BJ (cell line): ENCODE measurements at places on chromosomes 2 and 18.
A peak's percentile ranks its signal among the peaks of the same experiment; 100 is the strongest.

DNA sequence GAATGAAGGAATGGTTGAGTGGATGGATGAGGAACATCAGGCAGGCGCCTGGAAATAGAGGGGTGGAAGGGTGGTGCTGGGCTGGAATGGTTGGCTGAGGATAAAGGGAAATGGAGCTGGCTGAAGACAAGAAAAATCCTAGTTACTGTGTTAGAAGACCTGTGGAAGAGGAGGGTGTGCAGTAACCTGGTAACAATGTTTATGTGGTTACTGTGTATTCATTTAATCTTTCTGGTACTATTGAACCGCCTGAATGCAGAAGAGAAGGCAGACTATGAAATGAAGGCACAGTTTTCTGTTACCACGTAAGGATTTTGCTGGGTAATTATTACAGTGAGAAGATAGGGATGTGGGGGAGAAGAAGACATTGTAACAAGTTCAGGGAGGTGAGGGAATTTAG lies 110.3 kb upstream of the MGAT5 start:
- no peak for DNase-seq

GRCh38 chr2:136208682-136209420 lies 90.9 kb upstream of the CXCR4 start:
- no peak for DNase-seq

- no peak for DNase-seq
These were observed 381.6 kb downstream of the DSEL start for GRCh38 chr18:67134911-67135310.

GRCh38 chr18:21453511-21453901 lies 147.0 kb downstream of the ESCO1 start:
- no peak for DNase-seq

GRCh38 chr2:4358837-4359236 lies 655.5 kb downstream of the DCDC2C start:
- no peak for DNase-seq

DNA sequence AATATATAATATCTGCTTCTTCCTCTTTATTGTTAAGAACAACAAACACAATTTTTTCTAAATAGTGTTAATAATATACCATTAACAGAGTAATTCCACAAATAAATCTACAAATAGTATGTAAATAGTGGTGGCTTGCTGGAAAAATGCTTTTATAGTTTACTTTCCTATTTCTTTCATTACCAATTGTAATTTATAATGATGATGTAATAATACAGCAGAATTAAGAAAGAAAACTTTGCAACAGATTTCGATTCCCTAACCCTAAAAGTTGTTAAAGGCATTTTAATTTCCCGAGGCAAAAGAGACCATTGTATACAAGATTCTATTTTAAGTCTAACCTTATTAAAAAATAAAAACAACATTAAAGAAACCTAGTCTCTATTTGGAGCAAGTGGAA lies 307.9 kb downstream of the CCDC178 start:
- DNase-seq: no peak

GRCh38 chr2:46735108-46735691 lies 180.4 kb downstream of the MCFD2 start:
- DNase-seq: no peak

GRCh38 chr2:110852541-110853263 lies 120.3 kb downstream of the ACOXL start:
- no peak for DNase-seq

DNA sequence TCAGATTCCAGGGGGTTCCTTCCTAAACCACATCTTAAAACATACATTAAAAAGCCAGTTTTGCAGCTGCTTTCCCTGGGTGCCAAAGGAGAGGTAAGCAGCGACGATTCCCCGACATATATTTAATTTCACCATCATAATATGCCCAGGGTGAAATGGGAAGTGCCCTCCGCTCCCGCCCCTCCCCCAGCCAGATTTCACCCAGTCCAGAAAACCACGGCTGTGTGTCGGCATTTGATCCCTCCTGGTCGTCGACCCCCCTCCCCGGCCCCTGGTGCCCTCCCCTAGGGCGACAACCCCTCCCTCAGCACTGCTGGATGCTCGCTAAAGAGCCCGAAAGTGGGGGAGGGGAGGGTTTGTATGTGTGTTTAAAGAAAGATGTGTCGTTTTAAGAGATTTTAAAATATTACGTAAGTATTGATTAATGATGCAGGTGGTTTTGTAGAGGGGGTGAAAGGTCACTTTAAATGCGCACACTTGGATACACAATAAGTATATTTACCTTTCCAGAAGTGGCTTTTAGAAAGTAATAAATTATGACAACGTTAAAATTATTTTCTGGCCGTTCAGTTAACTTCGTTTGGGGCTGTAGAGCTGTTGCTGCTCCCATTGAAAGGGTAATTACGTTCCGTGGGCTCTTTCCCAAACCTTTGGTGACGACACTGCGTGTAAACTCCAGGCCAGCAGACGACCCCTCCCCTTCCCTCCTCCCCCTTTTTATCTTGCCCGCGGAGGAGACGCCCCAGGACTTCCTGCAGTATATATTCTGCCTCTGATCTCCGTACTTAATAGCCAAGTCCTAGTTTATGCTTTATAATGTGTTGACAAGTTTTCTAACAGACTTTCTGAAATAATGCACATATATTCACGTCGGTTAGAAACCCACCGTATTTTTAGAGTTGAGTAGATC lies 3.4 kb upstream of the BCL11A start:
- no peak for DNase-seq

DNA sequence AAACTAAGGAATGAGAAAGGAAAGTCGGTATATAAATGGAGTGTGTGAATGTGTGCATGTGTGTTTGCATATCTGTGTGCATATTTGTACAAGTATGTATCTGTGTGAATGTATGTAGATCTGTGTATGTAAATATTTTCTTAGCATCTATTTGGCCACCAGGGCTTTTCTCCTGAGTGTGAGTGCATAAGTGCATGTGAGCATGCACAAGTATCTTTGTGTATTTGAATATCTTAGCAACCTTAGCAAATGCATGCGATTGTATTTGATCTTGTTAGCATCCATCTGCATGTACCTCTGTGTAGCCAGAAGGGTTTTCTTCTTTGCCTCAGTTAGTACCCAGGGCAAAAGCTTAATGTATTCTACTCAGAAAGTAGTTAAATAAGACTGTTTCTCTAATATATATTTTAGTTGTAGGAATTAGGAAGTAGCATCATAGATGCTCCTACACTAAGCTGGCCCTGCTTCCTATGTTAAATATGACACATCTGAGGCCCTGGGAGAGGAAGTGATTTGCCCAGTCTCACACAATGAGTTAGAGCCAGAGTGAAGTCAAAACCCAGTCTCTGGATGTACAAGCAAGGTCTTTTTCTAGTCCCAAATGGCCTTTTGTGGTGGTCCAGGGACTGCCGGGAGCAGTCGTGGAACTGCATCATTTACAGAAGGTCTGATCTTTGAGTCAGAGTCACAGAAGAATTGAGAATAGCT lies 9.2 kb downstream of the FKBP1B start:
- no peak for DNase-seq

DNA sequence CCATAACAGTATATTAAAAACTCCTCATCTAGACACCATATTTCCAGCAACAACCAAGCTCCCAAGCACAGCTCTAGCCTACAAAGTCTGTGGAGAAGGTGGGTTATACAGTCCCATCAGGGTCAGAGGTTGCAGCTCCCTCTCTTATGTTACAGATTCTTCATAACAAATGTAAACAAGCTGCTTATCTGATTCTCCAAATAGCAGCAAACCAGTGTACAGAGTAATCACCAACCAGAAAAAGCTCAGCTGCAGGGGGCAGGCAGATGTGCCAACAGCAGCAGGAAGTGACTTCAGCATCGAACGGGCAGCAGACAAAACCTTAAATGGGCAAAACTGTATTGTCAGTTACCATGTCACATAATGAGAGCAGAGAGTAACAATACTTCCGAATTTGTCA lies 52.9 kb upstream of the NABP1 start:
- DNase-seq: no peak

DNA sequence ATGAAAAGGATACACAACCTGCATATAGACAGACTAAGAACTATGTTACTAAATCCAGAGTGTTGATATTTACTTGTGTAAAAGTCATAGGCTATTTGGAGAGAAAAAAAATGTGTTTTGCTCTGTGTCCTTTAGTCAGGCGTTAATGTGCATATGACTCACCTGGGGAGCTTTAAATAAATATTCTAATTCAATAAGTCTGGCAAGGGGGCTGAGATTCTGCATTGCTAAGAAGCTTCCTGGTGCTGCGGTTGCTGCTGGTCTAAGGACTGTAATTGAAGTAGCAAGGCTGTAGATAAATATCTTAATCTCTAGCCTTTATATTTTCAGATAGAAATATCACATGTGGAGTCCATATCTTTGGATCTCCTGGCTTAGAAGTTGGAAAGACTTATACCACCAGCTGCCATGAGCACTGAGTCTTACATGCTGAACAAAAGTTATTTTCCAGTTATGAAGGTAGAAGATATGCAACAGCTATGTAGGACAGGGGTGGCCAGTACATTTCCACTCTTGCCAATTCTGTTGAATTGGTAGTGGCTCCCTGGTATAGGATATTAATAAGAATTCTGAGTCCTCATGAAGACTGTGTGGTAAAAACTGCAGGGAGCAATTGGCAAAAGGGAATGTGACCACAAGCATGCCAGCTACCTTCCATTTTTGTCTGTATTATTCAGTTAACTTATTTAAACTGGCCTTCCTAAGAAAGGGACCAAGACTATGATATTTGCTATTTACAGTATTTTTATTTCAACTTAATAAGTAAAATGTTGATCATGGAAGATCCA lies 4.8 kb downstream of the SPAG16 start:
- no peak for DNase-seq

DNA sequence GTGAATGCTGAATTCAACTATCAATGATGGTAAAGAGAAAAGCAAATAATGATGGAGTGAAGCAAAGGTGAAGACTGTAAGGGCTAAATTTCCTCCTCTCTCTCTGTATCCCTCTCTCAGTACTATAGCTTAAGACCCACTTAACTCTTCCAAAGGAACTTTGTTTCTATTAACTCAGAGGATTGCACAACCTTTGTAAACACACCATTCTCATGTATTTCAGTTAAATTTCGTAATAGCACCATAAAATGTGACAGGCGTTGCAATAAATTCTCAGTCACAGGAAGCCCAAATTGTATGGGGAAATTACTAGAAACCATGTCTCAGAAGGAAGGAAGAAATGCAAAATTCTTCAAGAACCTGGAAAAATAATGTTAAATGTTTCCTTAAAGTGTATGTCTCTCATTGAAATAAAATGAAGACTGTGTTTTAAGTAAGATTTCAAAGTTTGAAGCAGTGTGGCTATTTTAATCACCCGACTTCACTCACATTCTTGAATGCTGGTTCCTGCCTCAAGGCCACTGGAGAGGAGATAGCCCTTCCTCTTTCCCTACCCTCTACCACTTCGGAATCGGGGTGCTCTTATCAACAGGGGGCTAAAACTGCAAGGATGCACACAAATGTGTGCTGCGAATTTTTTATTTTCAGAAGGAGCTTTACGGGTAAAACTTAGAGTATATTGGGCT lies 112.1 kb downstream of the FTCDNL1 start:
- peak; percentile 53 for DNase-seq

DNA sequence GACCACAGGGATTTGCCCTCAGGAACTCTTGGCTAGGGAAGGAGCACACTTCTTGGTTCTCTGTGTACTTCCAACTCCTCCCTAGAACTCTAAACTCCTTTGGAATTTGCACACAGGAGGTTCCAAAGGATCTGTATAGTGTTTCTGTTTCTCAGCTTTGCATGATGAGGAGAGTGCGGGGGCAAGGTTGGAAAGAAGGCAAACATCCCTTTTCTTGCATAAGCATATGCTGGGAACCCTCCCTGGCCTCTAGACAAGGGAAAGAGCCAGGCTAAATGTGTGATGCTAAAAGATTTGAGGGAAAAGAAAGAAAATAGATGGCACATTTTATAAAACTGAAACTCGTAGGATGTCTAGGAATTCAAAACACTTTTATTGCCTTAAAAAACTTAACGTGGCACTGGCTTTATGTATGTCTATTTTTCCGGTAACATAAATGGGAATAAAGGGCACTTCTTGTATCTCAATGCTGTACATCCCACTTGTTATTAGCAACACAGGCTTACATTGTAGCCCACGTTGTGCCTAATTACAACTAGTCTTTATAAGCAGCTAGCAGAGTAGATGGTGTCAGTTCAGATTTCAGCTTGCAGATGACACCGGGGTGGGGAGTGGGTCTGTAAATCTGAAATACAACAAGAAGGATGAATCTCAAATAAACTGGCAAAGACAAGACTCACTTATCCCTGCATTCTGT lies 165.8 kb downstream of the GPD2 start:
- no peak for DNase-seq

- peak; percentile 32 for DNase-seq
These were observed 108.8 kb downstream of the SLC4A3 start for GRCh38 chr2:219736209-219736608.

- DNase-seq: no peak
These were observed 1456.1 kb upstream of the ACVR2A start for GRCh38 chr2:146388757-146389156.

DNA sequence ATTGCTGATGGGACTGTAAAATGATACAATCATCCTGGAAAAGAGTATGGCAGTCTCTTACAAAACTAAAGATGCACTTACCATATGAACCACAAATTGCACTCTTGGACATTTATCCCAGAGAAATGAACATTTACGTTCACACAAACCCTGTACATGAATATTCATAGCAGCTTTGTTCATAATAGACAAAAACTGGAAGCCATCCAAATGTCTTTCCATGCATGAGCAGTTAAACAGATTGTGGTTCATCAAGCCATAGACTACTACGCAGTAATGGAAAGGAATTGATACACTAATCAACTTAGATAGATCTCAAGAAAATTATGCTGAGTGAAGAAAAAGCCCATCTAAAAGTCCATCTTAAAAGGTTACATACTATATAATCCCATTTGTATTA lies 156.1 kb upstream of the SLC39A10 start:
- no peak for DNase-seq

DNA sequence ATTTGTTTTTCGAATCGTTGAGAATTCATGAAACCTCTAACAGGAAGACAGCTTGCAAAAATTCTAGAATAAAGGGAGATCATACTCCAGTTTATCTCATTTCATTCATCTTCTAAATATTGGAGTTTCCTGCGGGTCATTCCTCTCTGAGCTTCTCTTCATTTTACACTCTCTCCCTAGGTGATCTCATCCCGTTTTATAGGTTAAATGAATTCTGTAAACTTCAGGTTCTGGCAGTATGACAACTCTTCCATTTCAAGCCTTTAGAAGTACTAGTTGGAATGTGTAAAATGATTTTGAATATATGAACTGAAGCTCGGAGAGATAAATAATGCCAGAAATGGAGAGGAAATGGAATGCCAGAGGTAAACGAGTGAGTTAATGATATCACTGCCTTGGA lies 312.4 kb downstream of the METTL4 start:
- no peak for DNase-seq

DNA sequence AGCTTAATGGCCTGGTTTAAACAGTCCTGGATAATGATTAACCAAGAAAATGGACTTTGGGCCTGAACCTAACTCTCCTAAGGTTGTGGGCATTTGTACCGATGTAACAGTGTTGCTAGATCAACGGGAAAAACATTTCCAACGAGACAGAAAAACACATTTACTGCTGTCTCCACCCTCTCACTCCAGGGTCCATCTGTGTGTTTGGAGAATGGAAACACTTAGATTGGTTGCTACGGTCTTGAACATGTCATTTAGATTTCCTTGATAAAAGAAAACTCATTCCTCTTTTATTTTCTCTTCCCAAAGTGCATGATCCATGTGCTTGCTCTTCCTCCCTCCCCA lies 88.0 kb downstream of the SOCS6 start:
- DNase-seq: no peak

- no peak for DNase-seq
These were observed 100.4 kb downstream of the MMADHC start for GRCh38 chr2:149487189-149487588.

GRCh38 chr2:232540441-232541041 lies 1.0 kb downstream of the CHRNG start:
- no peak for DNase-seq
